ENCODE measurements at places on chromosomes 5 and 9.

DNA sequence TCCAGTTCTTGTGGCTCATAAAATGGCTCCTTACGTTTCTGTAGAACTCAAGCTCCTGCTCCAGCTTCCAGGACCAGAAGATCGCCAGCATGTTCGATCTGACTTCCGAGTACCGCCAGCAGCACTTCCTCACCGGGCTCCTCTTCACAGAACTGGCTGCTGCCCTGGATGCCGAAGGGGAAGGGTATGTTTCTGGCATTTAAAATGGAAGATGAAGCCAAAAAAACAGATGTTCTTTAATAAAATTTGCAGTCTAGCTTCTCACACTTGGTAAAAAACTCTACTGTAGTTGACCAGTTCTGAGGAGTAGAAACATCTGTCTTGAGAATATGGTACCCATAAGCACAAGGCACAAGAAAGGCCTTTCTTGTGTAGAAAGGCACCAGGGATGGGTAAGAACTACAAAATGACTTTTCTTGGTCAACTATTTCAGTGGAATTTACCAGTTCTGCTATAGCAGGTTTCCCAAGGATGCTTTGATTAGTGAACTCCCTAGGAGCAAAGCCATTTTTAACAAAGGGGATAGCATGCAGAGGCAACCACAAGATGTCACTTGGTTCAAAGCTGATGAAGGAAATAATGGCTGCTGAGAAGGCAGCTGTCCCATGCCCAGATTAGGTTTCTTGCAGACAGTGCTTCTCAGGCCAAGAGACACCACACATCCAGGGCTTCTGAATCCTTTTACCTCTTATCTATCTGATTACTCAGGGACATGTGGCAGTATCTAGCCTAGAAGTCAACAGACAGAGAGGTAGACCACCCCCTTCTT lies 192.4 kb downstream of the DOCK8 start:
- DNase-seq, result no peak

DNA sequence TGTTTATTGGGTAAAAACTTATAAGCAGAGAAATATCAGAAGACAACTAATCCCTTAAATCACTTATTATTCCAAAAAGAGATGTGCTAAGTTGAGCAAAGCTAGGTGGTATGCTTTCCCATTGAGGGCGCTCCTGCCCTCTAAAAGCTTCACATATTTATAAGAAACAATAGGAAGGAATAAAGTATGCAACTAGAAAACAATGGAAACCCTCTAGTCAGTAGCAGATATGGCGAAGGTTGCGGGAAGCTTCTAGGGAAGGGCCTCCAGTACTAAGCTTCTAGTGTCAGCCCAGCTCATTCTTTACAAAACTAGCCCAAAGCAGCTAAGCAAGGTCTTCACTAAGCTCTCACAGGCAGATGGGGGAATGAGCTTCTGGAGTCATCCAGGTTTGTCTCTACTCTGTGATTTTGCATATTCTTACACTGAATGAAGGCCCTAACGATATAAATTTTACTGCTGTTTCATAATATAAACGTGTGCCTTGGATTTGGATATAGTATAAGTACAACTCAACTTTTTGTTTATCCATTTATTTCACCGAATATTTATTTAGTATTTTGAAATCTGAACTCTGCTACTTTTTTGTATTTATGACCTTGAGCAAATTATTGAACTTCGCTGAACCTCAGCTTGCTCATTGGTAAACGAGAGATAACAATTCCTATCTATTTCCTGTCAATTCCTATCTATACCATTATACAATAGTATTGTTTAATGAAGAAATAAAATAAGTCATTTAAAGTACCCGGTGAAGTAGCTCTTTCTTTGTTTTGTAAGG lies 571.4 kb downstream of the ELAVL2 start:
- no peak for DNase-seq

DNA sequence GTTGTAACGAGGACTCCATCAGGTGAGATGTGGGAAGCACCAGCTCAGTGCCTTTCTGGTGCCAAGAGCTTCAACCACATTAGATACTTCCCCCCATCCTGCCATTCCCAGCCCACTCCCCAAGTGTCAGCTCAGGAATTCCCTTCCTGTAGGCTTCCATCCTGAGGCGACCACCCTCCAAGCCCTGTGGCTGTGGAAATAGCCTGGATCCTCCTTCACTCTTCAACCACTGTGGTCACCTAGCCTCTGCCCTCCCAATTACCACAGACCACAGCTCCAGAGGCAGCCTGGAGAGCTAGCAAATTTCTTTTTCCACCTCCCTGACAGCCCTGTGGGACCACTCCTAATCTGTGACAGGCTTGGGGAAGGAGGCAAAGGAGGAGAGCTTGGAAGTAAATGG lies 219.8 kb upstream of the MAP3K1 start:
- DNase-seq, result no peak

DNA sequence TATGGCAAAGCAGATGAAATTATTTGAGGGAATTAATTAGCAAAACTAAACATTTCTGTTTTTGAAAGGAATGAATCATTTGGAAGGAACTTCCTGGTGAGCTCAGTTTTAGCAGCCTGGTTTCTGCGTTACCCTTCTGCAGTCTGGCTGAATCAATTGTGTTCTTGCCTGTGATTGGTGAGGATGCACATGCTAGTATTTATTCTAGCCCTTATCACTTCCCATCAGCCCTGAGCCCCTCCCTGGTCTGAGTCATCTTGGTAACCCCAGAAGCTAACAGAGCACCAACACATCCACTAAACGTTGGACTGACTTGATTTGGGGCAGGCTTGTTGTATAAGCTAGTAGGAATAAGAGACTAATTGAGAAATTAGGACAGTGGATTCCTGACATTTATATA lies 6.6 kb downstream of the TJP2 start:
- no peak for DNase-seq

DNA sequence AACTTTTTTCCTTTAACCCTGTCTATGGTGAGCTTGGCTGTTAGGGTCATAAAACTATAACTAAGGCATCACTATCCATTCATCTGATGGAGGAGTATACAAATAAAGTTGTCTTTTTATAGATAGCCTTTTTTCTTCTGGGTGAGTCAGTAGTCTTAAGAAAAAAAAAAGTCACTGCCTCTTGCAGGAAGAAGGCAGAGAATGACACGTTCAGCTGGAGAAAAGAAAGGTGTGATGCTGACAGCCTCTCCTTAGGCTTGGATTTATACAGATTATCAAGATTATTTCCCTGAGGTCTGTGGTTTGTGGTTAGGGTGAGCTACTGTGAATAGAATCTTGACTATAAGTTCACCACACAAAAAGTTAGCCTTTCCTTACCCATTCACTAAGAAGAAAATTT lies 23.0 kb downstream of the EPB41L4B start:
- DNase-seq, result no peak

DNA sequence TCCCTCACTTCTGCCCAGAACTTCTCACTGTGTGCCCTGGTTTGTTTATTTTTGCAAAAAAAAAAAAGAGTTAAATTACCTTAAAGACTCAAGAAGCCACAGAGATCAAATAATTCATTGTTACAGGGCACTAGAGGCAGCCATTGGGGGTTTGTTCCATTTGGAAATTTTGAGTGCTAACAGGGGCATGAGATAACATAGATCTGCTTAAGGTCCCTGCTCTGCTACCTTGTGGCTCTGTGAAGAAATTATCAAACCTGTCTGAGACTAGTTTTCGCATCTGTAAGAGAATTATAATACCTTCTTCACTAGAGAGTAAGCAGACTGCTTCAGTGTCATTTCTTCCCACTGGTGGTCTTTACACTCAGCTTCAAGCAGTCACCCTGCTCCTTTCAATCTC lies 394 bp downstream of the TLR4 start:
- DNase-seq, result no peak

DNA sequence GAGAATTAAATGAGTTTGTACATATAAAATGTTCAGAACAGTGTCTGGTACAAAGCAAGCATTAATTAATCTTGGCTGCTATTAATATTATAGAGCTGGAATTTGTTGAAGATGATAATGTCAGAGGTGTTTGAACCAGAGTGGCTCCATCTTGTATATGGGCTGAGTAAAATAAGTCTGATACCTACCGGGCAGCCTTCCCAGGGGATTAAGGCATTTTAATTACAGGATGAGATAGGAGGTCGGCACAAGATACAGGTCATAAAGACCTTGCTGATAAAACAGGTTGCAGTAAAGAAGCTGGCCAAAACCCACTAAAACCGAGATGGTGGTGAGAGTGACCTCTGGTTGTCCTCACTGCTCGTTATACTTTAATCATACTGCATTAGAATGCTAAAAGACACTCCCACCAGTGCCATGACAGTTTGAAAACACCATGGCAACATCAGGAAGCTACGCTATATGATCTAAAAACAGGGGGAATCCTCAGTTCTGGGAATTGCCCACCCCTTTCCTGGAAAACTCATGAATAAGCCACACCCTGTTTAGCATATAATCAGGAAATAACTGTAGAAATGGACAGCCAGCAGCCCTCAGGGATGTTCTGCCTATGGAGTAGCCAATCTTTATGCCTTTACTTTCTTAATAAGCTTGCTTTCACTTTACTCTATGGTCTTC lies 90.2 kb downstream of the PLK2 start:
- no peak for DNase-seq

GRCh38 chr5:132050661-132051552 lies 9.5 kb upstream of the IL3 start:
- no peak for DNase-seq

DNA sequence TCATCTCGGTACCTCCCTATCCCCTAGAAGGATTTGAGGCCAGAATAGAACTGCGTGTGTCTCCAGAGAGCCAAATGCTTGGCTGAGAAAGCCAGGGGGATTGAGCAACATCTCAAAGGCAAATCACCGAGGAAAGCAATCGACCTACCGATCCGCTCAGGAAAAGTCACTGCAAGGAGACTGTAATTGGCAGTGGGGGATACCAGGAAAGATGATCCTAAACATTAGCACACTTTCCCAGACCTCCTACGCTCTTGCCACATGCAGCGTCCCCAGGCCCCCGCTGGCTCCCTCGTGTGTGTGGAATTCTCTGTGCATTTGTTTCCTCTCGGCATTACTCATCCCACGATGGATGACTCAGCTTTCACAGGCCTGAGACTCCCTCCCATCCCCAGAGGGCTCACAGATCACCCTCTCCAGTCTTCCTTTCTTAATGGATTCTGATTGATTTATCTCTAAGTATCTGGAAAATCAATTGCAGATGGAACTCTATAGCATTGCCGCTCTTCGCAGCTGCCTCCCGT lies 82.2 kb upstream of the ICE1 start:
- no peak for DNase-seq

DNA sequence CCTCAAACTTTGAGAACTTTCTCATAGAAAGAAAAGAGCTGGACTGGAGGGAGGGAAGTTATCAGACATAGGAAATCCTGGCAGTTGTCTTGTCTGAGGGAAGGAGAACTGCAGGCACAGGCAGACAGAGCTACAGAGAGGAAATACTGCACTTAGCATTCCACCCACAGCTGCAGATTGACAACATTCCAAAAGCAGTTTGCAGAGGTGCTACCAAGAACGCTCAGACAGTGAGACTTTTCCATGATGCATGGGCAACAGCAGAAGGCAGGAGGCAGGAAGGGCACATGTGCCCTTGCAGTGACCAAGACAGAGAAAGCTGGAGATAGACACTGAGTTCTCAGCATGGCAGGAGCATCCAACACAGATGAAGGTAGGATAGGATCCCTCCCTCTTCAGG lies 327.5 kb upstream of the ZNF462 start:
- no peak for DNase-seq

DNA sequence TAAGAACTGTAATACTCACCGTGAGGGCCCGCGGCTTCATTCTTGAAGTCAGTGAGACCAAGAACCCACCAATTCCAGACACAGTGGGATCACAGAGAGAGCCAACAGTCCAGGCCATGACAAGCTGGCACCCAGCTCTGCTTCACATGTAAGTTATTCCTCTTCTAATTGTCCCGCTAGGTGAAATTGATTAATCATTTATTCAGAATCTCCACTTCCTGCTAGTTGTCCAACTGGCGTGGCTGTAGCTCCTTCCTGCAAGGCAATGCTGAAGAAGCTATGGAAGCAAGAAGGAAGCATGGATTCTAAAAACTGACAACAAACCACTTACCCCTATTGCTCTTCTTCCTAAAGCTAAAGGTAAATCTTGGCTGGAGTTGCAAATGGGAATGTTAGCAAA lies 30.0 kb upstream of the GLRX start:
- no peak for DNase-seq

DNA sequence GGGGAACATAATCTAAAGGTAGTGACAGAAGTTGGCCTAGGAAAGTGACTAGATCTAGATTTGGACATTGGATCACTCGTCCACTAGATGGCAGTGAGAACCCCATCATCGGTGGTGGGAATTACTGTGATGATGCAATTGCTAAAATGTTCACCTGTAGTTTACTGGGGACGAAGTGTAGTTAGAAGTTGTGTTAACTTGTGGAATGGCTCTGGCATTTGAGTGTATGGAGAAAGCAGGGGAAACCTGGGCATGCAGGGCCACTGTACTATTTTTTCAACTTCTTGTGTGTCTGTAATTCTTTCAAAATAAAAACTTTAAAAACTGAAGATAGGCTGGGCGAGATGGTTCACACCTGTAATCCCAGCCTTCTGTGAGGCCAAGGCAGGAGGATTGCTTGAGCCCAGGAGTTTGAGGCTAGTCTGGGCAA lies 75.5 kb downstream of the PHAX start:
- peak; percentile 42 for DNase-seq

GRCh38 chr9:98707166-98708102 lies 1.3 kb downstream of the GABBR2 start:
- DNase-seq, result peak; percentile 19

GRCh38 chr5:178108966-178109365 lies 4.4 kb upstream of the N4BP3 start:
- no peak for DNase-seq

DNA sequence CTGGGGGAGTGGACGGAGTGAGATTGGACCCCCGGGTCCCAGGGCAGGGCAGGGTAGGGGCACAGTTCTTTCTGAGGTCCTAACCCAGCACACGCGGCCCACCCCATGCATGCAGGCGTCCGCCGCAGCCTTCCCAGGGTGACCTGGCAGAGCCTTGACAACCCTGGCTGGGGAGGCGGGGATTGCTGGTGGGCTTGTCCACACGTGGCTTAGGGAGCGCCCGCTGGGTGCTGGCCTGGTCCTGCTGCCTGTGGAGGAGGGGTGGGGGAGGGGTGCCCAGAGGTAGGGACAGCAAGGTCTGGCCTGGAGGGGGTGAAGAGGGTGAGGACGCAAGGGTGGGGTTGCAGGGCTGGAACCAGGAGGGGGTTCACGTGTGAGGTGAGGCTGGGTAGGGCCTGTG lies 6.0 kb downstream of the RXRA start:
- DNase-seq, result no peak

DNA sequence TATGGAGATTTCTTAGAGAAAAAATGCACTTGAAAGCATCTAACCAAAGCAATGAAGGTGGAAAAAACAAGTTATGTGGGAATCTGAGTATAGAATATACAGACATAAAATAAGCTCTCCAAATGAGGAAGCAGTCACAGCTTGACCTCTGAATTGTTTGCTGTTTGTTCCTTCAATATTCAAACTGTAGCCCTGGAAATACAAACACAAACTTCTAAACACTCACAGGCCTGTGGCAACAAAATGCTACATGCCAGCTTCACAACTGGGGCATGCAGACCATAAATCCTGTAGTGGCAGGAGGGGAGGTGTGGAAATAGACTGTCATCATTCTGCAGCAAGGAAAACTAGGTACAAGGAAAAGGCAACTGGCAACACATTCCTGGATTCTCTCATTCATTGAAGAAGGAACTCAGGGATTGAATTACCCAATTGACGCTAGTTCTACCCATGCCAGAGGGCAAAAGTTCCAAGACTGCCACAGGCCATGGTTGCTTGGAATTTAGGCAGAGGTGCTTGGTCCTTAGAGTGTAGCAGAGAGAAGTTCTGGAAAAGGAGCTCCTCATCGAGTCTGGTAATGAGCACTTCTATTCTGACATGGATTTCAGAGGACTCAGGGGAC lies 349.6 kb downstream of the PDE4D start:
- peak; percentile 25 for DNase-seq

All from NCI-H774 (cell line).